ENCODE measurements at places on chromosomes 4 and X. TPM values are rescaled to one million over a fixed set of nuclear protein-coding genes. Genes with fewer than 3 reads are reported as not detected.

GRCh38 chr4:53507671-53508286 lies 83.5 kb downstream of the LNX1 start:
- no peak for DNase-seq
- H3K4me3 ChIP-seq: no peak overlapping the region
- no peaks in the 10 kb centered on the region for H3K36me3 ChIP-seq

GRCh38 chr4:1512738-1513660 lies 106.8 kb upstream of the NKX1-1 start:
- no peak overlapping the region for H3K4me3 ChIP-seq
- no peaks in the 10 kb centered on the region for H3K4me1 ChIP-seq
- no peak overlapping the region for H3K27ac ChIP-seq
- DNase-seq: peak; percentile 77
- H3K27me3 ChIP-seq: peaks cover 47% of the 10 kb centered on the region

- no peak overlapping the region for H3K27ac ChIP-seq
- no peaks in the 10 kb centered on the region for H3K4me1 ChIP-seq
- no peaks in the 10 kb centered on the region for H3K36me3 ChIP-seq
- H3K4me3 ChIP-seq: no peak overlapping the region
- DNase-seq: no peak
These were observed 228.0 kb downstream of the SHOX start for GRCh38 chrX:858542-859078.

DNA sequence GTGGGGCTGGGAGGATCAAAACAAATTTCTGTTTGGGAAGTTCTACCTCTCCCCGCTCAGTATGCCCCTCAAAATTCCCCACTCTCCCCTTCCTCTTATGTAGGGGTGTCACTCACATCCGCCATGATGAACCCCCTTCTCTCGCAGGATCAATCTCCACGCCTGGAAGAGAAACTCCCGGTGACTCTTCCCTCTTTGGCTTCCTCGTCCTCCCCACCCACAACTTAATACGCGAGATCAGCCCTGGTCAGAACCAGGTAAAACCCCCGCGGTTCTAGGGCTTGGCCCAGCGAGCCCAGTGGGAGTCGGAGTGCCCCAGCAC lies 427 bp downstream of the LAMTOR3 start:
- DNase-seq: no peak
- H3K4me3 ChIP-seq: peak overlapping the region; percentile 81
- H3K4me1 ChIP-seq: peaks cover 16% of the 10 kb centered on the region
- peak overlapping the region; percentile 89 for H3K27ac ChIP-seq

DNA sequence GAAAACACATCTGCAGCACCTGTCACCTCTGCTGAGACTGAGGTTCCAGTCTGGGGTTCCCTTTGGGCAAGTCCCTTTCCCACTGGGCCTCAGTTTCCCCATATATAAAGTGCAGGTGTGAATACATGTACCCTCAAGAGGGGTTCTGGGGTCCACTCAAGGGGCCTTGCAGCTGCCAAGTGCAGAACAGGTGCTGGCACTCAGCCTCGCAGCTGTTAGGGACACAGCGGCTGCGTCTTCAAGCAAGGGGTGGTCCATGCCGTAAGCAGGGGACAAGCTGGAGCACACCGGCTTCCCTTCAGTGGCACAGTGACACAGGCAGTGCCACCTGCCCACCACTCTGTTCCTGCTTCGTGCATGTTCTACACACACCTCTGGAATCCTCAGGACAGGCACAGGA lies 86.9 kb upstream of the PSAPL1 start:
- no peak for DNase-seq
- H3K4me3 ChIP-seq: no peak overlapping the region
- H3K4me1 ChIP-seq: no peaks in the 10 kb centered on the region
- peaks cover 26% of the 10 kb centered on the region for H3K27me3 ChIP-seq
- no peak overlapping the region for H3K27ac ChIP-seq
- no peaks in the 10 kb centered on the region for H3K36me3 ChIP-seq

DNA sequence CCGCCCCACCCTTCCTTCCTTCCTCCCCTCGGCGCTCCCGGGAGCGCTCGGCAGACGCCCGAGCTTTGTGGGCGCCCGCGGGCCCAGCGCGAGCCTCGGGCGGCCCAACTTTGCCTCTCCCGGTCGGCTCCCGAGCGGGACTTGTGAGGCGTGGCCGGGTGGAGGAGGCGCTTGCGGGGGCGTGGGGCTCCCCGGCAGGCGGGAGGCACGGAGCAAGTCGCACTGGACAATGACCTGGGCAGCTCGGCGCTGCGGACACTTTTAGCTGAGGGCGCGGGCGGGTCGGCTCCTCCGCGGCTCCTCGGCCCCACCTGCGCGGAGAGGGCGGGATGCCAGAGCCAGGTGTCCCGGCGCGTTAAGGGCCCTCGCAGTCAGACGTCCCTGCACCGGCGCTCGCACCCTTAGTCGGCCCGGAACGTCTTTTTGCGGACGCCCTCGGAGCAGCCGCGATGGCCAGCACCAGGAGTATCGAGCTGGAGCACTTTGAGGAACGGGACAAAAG lies 385 bp downstream of the DCLK2 start:
- peak; percentile 83 for DNase-seq
- peaks cover 11% of the 10 kb centered on the region for H3K4me1 ChIP-seq
- H3K4me3 ChIP-seq: peak overlapping the region; percentile 58
- H3K36me3 ChIP-seq: no peaks in the 10 kb centered on the region
- H3K27ac ChIP-seq: peak overlapping the region; percentile 75

DNA sequence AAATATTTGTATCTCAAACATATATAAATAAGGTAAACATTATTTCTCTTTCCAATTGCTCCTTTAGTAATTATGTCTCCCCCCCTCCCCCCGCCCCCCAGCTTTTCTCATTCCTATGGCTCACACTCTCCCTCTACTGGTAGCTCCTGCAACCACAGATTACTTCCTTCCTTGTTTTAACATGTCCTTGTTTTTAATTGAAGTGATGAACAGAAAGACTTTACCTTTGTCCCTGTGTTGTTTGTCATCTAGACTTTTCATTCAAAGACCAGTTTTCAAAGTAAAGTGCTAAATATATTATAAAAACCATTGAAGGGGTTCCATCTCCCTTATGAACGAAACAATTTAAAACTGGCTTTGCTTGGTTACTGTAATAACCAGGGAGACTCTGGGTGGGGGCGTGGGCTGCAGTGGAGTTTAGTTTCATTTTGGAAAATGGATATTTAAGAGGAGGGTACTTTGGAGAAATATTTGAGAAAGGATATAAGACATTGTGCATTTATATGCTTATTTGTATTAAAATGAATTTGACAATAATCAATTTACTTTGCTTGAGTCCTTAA lies 352.9 kb downstream of the RAPGEF2 start:
- H3K4me1 ChIP-seq: no peaks in the 10 kb centered on the region
- no peaks in the 10 kb centered on the region for H3K27me3 ChIP-seq
- no peak overlapping the region for H3K4me3 ChIP-seq
- no peak overlapping the region for H3K27ac ChIP-seq
- H3K36me3 ChIP-seq: no peaks in the 10 kb centered on the region
- DNase-seq: no peak

DNA sequence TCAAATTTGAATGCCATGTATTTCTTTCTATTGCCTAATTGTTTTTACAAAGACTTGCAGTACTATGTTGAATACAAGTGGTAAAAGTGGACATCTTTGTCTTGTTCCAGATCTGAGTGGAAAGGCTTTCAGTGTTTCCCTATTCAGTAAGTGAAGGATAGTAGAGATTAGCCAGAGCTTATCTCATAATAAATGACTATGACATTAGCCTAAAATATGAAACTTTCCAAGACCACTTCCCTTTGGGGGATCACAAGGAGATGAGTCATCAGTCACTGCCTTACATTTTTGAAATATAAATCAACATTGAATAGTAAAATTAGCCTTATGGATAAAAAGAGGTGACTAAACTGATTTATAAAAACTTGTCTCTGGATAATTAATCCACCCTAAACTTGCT lies 554.1 kb upstream of the MAGEB2 start:
- no peak overlapping the region for H3K27ac ChIP-seq
- DNase-seq: no peak
- no peaks in the 10 kb centered on the region for H3K27me3 ChIP-seq
- no peaks in the 10 kb centered on the region for H3K4me1 ChIP-seq
- no peaks in the 10 kb centered on the region for H3K36me3 ChIP-seq

- H3K27me3 ChIP-seq: no peaks in the 10 kb centered on the region
- peak; percentile 57 for DNase-seq
- no peaks in the 10 kb centered on the region for H3K36me3 ChIP-seq
- no peak overlapping the region for H3K4me3 ChIP-seq
- H3K4me1 ChIP-seq: no peaks in the 10 kb centered on the region
These were observed 47.8 kb upstream of the HSD17B10 start for GRCh38 chrX:53481816-53482465.

- no peak for DNase-seq
- no peaks in the 10 kb centered on the region for H3K27me3 ChIP-seq
- H3K27ac ChIP-seq: no peak overlapping the region
These were observed 485.1 kb upstream of the TENM3 start for GRCh38 chr4:181757910-181758660.

DNA sequence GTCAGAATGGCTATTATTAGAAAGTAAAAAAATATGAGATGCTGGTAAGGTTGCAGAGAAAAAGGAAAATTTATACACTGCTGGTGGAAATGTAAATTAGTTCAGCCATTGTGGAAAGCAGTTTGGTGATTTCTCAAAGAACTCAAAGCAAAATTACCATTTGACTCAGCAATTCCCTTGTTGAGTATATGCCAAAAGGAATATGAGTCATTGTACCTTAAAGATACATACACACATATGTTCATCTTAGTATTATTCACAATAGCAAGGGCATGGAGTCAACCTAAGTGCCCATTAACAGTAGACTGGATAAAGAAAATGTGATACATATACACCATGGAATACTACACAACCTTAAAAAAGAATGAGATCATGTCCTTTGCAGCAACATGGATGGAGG lies 148.2 kb downstream of the COMMD8 start:
- H3K4me3 ChIP-seq: no peak overlapping the region
- H3K4me1 ChIP-seq: no peaks in the 10 kb centered on the region
- no peak for DNase-seq
- no peaks in the 10 kb centered on the region for H3K27me3 ChIP-seq
- H3K27ac ChIP-seq: no peak overlapping the region

GRCh38 chrX:11766487-11766886 lies 8.4 kb downstream of the MSL3 start:
- H3K4me3 ChIP-seq: no peak overlapping the region
- no peak for DNase-seq
- no peaks in the 10 kb centered on the region for H3K27me3 ChIP-seq
- H3K36me3 ChIP-seq: peaks cover 52% of the 10 kb centered on the region

GRCh38 chrX:18228069-18228468 lies 7.4 kb upstream of the BEND2 start:
- no peaks in the 10 kb centered on the region for H3K36me3 ChIP-seq
- no peak overlapping the region for H3K4me3 ChIP-seq
- no peaks in the 10 kb centered on the region for H3K4me1 ChIP-seq
- no peak overlapping the region for H3K27ac ChIP-seq

GRCh38 chrX:80016182-80016581 lies 1.6 kb downstream of the TBX22 start:
- DNase-seq: no peak
- no peak overlapping the region for H3K4me3 ChIP-seq
- H3K27me3 ChIP-seq: no peaks in the 10 kb centered on the region

DNA sequence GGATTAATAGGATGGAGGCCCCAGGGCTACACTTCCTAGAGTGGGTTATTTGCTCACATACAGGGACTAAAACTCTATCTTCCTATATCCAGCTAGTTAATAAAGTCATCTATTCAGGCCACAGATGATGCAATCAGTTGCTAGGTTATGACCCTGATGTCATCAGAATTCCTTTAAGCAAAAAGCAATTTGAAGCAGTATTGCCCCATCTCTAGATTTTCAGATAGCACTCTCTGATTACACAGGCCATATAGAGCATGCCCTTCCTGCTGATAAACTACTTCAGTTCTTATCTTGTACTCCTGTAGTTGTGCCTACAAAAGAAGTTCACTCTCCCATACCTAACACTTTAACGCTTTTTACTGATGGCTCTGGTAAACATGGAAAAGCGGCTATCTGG lies 84.8 kb downstream of the TMEM144 start:
- no peaks in the 10 kb centered on the region for H3K27me3 ChIP-seq
- H3K4me1 ChIP-seq: no peaks in the 10 kb centered on the region
- no peaks in the 10 kb centered on the region for H3K36me3 ChIP-seq
- H3K4me3 ChIP-seq: no peak overlapping the region
- DNase-seq: no peak

GRCh38 chr4:56410247-56411062 lies 23.2 kb upstream of the AASDH start:
- peak overlapping the region; percentile 30 for H3K4me3 ChIP-seq
- no peaks in the 10 kb centered on the region for H3K27me3 ChIP-seq
- no peaks in the 10 kb centered on the region for H3K4me1 ChIP-seq
- H3K36me3 ChIP-seq: no peaks in the 10 kb centered on the region
- H3K27ac ChIP-seq: peak overlapping the region; percentile 71

DNA sequence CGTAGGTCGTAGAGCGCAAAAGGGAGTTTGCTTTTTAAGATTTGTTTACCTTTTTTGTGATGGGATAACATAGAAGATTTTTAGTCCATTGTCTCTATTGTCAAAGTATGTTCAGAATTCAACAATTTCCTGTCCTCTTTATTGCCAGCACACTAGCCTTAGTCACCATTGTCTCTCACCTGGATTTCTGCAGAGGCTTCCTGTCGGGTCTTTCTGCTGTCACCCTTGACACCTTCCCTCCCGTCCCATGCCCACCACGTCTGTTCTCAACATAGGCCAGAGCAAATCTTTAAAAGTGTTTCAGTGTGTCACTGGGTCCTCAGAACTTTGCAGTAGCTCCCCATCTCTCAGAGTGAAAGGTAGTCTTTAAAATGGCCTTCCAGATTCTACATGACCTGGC lies 323.9 kb downstream of the TENM3 start:
- H3K4me1 ChIP-seq: no peaks in the 10 kb centered on the region
- no peaks in the 10 kb centered on the region for H3K36me3 ChIP-seq
- no peak for DNase-seq
- no peak overlapping the region for H3K4me3 ChIP-seq
- H3K27ac ChIP-seq: no peak overlapping the region

DNA sequence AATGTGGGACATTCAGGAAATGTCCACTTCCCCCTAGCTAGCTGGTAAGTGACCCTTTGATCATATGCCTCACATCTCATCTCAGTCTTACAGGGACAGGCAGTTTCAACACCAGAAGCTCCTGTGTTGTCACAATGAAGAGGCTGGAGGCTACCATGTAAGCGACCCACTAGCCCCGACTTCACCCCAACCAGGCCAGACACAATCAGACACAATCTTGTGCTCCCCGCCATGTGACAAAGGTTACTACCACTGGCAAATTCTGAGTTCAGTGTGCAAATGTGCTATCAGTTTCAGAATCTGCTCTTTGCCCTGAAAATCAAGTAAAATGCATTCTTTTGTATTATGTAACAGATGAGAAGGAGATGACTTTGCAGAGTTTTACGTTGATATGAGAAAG lies 56.9 kb upstream of the STS start:
- no peaks in the 10 kb centered on the region for H3K4me1 ChIP-seq
- H3K4me3 ChIP-seq: no peak overlapping the region
- H3K27me3 ChIP-seq: no peaks in the 10 kb centered on the region
- no peaks in the 10 kb centered on the region for H3K36me3 ChIP-seq

- peaks cover 10% of the 10 kb centered on the region for H3K4me1 ChIP-seq
- peak overlapping the region; percentile 74 for H3K27ac ChIP-seq
- H3K4me3 ChIP-seq: peak overlapping the region; percentile 55
- peaks cover 21% of the 10 kb centered on the region for H3K27me3 ChIP-seq
- peak; percentile 81 for DNase-seq
- H3K36me3 ChIP-seq: no peaks in the 10 kb centered on the region
These were observed 1.1 kb downstream of the SOWAHB start for GRCh38 chr4:76896614-76897535.

XPNPEP2 gene
- 0.93 TPM for total RNA-seq

PPP2R2C gene
- 0.09 TPM for total RNA-seq

C4orf51 gene
- not detected for total RNA-seq

FAM9C gene
- total RNA-seq: not detected

PAGE2 gene
- total RNA-seq: not detected

PAGE4 gene
- total RNA-seq: not detected

Data from upper lobe of right lung (tissue), 1 donor.